ENCODE measurements at places on chromosomes 3 and 15. TPM values are rescaled to one million over a fixed set of nuclear protein-coding genes. Genes with fewer than 3 reads are reported as not detected.

ADGRG7 gene
- total RNA-seq = not detected

LRRC2 gene
- 2.0 TPM for total RNA-seq

FAM107A gene
- 28.8 TPM for total RNA-seq

NR1I2 gene
- total RNA-seq = not detected

DNA sequence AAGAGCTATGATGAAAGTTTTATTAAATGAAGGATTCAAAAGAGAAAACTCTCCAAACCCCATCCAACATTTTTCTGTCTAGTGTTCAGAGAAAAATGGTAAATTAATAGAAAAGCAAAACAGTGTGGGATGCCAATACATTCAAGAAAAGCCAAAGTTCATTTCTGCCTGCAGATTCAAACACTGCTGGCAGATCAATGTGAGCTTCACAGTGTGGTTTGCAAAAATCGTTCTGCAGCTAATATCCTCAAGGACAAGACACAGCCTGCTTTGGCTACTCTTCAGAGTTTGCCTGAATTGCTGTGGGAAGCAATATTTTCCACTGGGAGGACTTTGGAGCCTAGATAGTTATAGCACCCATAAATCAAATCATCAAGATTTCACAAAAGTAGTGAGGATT is 619.9 kb upstream of the SUCLG2 start:
- no peak for DNase-seq

- no peak for DNase-seq
These were observed 23.1 kb downstream of the B3GALNT1 start for GRCh38 chr3:161082063-161082462.

GRCh38 chr3:20658491-20658890 is 472.5 kb upstream of the SGO1 start:
- no peak for DNase-seq

DNA sequence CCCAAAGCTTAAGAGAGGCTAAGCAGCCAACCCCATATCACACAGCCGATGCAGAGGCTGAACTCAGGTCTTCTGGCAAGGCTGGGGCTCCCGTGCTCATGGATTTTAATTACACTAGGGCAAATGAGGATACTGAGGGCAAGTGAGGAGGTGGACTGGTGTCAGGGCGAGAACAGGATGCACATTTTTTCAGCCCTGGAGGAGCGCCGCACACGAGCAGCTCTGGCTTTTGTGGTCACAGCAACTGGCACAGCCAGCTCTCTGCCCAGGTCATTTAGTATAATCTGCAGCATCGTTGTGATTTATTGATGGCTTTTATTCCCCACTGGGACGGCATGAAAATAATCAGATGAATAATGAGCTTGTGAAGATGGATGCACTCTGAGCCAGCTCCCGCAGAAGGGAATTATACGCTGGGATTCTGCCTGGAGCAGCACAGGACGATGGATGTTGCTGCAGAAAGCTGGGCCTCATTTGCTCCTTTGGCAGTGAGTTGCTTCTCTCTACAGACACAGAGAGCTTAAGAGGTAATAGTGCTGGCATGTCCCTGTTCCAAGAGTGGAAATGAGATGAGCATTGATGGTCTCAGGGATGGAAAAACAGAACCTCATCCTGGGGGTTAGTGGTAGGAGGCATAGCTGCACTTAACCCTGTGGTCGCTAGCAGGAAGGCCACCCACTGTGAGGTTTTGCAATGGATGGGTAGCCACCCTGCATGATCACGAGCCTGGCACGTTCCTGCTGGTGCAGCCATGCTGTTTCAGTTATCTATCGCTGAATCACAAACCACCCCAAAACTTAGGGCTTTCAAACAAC is 135.4 kb downstream of the UACA start:
- DNase-seq = no peak

GRCh38 chr15:98547741-98548138 is 100.6 kb upstream of the IGF1R start:
- DNase-seq = no peak

DNA sequence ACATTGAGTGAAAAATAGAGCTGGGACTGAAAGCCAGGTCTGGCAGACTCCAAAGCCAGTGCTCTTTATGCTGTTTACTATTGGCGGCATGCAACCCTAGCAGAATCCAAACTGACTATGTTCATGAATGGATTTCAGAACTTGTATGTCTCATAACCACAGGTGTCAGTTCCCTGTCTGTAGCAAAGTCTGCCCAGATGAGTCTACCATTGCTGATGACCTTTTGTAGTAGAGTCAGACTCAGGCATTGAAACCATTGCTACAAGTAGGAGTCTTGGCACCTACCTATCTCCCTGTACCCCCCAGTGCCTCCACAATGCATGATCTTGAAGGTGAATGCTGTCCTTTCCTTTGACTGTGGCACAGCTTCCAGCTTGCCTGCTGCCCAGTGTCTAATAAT is 157.2 kb upstream of the ROPN1 start:
- no peak for DNase-seq

- DNase-seq = no peak
These were observed 271.4 kb downstream of the SQOR start for GRCh38 chr15:45906230-45906629.

- no peak for DNase-seq
These were observed 9.7 kb upstream of the FBLN2 start for GRCh38 chr3:13539292-13539638.

GRCh38 chr3:152436707-152437590 is 168.2 kb downstream of the MBNL1 start:
- DNase-seq = no peak

GRCh38 chr15:51218299-51218938 is 120.0 kb downstream of the CYP19A1 start:
- DNase-seq = no peak

GRCh38 chr15:48555241-48555881 is 90.1 kb downstream of the FBN1 start:
- DNase-seq = no peak

DNA sequence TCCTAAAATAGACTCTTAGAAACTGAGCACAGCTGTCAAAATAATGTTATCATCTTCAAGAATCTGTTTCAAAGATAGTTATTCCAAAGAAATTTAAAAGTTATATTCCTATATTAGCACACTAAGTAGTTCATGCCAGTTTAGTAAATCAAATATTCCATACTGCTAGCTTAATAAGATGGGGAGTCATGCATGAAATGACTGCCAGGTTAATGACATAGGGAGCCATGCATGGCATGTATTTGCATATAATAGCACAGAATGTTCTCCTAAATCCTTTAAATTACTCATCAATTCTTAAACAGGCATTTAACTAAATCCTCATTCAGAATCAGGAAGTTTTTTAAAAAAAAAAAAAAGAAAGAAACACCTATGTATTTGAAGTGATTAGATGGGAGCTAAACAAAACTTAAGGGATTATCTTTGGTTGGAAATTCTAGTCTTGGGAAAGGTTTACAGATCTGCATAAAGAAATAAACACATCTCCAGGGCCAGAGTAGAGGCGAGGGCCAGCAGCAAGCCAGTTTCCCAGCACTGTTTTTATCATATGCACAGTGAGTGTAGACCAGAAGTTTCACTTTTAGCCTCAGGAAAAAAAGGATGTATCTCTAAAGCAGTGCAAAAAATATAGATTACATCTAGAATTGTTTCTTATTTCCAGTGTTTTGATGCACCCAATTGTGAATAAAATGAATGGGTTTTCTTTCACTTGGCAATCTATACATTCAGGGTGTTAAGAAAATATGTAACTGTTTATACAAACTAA is 366.4 kb upstream of the AGTR1 start:
- no peak for DNase-seq

DNA sequence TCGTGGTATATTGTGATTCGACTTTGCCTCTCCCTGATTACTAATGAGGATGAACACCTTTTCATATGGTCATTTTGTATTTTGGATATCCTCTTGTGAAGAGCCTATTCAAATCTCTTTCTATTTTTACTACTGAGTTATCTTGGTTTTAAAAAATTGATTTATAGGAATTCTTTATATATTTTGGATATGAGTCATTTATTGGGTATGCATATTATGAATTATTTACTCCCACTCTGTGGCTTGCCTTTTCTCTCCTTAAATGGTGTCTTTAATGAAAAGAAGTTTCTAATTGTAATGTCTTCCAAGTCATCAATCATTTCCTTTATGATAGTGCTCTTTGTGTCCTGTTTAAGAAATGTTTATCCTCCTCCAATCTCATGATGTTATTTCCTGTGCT is 191.5 kb upstream of the DPH6 start:
- no peak for DNase-seq

GRCh38 chr3:14363991-14364390 is 38.4 kb upstream of the SLC6A6 start:
- DNase-seq = no peak

DNA sequence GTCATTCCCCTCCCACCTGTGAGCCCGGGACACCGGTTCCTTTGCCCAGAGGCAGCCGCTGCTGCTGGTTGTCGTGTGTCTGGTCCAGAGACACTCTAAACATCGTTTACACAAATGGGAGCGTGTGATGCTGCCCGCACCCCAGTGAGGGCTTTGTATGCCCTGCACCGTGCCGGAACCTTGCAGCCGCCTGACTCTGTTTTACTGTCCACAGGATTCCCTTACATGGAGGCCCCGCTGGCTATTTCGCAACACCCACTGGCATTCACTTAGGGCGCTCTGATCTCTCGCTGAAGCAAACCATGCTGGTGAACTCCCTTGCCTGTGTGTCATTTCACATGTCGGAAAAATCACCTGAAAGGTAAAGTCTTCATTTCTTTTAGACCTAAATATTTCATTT is 100.8 kb upstream of the SLC6A6 start:
- DNase-seq = no peak

- DNase-seq = no peak
These were observed 2.4 kb downstream of the ARHGEF3 start for GRCh38 chr3:56799251-56799882.

DNA sequence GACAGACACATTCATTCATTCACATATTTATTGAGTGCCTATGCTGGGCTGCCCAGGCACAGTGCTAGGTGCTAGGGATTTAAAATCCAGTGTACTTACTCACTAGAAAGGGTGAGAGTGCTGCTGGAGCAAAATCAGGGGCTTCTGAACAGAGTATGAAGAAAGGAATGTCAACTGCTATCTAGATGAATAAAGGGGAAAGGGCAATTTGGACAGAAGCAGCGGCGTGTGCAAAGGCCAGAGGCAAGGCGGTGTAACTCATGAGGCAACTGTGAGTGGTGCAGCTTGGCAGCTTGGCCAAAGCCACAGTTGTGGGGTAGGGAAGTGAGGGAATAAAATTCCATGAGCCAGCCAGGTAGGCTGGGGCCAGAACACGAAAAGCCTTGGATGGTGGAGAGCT is 76.7 kb downstream of the RAD18 start:
- DNase-seq = no peak

DNA sequence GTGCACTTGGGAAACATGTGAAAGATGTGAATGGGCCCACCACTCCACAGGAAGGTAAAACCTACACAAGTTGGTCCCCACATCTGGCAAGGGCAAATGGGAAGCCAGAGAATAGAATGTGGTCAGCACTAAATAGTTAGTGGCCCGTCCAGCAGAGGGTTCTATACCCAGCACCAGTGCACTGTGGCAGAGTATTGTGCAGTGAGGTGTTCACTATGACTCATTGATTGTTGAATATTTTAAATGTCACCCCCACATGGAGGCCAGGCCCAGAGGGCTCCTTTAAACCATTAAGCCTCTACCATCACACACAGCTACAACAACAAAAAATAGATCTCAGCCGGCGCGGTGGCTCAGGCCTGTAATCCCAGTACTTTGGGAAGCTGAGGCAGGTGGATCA is 11.7 kb downstream of the FRMD5 start:
- DNase-seq = no peak

Measured in omental fat pad (tissue), 4 donors.